ENCODE measurements at places on chromosomes 13 and 19.

GRCh38 chr19:47729799-47730520 lies 15.4 kb upstream of the NOP53 start:
- DNase-seq, result no peak

DNA sequence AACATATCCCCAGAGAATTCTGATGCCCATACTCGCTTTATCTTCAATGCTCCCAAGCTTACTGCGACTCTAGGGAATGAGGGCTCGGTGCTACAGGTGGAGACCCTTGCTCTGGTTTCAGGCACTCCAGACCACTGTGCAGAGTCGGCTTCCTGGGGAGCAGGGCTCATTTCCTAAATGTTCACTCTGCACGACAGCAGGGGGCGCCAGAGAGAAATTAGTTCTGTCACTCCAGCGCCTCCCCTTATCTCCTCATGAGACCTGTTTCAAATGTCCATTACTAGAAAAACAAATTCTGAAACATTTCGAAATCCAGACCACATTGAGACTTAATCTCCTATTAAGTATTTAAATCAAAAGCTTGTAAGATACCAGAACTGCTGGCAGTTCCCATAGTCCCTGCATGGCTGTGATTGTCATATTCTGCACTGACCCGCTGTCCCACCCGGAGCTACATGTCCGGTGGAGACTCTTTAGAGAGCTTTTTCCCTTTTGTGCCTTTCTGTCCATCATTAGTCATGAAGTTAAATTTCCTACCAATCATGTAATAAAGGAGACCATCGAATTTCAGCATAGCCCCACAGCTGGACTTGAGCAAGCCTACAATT lies 22.4 kb downstream of the EPSTI1 start:
- peak; percentile 45 for DNase-seq

DNA sequence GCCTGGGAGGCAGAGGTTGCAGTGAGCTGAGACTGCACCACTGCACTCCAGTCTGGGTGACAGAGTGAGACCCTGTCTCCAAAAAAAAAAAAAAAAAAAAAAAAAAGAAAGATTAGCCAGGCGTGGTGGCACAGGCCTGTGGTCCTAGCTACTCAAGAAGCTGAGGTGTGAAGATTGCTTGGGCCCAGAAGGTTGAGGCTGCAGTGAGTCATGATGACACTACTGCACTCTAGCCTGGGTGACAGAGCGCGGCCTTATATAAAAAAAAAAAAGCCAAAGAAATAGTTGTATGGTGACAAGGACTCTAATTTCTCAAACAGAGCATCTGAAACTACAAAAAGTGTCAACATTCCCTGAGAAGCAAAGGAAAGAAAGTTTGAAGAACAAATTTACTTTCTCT lies 3.4 kb downstream of the PBX4 start:
- no peak for DNase-seq

- no peak for DNase-seq
Observed at GRCh38 chr13:78401873-78402707, 201.3 kb downstream of the POU4F1 start.

DNA sequence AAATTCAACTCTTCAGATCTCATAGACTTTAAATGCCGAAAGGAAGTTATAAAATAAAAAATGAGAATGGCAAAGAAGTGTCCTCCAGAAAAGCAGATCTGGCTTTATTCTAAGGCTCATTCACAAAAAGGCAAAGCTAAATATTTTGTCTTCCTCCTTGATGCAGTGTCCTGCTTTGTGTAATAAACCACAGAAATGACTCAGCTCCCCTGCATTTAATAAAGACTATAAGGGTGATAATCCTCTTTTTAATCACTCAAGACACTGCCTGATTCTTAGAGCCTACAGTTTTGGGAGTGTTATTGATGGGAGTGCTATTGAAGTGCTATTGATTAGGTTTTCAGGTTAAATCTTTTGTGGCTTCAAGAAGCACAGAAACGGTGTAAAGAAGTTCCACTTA lies 482.0 kb downstream of the PCDH20 start:
- DNase-seq, result no peak

- DNase-seq, result no peak
Observed at GRCh38 chr13:86714495-86714894, 915.3 kb upstream of the SLITRK6 start.

DNA sequence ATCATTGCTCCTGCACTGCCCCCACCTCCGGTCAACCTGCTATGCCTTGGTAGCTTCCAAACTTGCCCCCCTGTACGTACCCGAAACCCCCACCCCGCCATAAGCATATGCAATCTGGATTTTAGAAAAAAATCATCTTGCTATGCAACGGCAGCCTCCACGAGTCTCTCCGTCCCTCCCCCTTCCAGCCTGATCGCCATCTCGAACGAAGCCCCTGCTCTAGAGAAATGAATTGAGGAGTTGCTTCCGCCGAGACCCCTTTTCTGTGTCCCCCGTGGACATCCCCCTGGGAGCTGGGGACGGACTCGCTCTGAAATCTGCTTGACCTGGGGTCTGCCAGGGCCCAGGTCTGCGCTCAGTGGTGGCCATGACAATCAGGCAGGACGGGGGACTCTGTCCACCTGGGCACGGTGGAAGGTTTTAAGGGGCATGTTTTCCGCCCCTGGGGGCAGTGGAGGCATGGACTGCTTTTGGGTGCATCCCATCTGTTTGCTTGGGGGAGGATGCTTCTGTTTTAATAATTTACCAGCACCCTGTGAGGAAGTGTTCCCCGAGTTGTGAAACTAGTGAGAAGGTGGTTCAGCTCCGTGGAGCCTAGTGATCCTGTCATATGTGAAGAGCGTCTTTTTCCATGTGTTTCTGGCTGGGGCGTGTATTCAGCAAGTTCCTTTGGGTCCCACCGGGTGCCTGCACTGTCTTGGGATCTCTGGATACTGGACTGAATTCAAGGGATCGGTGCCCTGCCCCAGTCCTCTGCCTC lies 1.0 kb downstream of the KDM4B start:
- DNase-seq, result no peak

DNA sequence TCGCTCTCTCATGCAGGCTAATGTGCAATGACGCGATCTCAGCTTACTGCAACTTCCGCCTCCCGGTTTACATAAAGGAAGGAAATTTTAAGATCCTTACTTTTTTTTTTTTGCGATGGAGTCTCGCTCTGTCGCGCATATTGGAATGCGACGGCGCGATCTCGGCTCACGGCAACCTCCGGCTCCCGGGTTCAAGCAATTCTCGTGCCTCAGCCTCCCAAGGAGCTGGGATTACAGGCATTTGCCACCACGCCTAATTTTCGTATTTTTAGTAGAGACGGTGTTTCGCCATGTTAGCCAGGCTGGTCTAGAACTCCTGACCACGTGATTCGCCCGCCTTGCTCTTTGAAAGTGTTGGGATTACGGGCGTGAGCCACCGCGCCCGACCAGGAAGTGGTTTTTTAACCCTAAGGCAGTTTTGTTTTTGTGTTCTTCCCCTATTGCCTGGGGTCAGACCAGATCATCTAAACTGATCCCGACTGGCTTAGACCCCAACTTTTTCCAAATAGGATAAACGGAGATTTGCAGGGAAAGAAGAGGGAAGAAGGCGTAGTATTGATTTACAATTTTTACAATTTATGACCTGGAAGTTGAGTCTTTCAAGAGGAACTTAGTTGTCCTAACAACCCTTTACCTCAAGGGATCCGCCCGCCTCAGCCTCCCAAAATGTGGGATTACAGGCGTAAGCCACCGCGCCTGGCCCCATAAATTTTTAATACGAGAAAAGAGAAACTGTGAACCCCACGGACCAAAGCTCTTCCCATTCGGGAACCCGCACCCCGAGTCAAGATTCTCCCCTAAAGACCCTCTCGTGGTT lies 142.0 kb downstream of the ZNF737 start:
- peak; percentile 75 for DNase-seq

DNA sequence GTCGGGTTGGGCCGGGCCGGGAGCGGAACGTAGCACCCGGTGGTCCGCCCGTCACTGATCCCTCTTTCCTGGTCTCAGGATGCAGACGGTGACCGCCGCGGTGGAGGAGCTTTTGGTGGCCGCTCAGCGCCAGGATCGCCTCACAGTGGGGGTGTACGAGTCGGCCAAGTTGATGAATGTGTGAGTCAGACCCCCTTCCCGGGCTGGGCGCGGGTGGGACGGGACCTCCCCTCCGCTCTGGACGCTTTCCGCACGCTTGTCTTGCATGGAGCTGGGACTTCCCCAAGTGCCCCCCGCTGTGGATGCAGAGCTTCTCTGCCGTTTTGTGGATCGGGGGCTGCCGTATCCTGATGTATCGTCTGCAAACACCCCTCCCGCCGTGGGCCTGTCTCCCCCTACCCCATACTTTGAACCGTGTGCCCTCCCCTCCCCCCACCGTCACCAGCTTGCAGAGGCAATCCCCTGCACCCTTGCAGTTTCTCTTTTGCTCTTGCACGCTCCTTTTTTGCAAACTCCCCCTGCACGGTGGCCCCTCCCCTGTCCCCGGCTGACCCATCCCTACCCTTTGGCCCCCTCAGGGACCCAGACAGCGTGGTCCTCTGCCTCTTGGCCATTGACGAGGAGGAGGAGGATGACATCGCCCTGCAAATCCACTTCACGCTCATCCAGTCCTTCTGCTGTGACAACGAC lies 669 bp downstream of the GADD45B start:
- DNase-seq, result no peak

- DNase-seq, result no peak
Observed at GRCh38 chr13:97249796-97250495, 27.8 kb downstream of the MBNL2 start.

DNA sequence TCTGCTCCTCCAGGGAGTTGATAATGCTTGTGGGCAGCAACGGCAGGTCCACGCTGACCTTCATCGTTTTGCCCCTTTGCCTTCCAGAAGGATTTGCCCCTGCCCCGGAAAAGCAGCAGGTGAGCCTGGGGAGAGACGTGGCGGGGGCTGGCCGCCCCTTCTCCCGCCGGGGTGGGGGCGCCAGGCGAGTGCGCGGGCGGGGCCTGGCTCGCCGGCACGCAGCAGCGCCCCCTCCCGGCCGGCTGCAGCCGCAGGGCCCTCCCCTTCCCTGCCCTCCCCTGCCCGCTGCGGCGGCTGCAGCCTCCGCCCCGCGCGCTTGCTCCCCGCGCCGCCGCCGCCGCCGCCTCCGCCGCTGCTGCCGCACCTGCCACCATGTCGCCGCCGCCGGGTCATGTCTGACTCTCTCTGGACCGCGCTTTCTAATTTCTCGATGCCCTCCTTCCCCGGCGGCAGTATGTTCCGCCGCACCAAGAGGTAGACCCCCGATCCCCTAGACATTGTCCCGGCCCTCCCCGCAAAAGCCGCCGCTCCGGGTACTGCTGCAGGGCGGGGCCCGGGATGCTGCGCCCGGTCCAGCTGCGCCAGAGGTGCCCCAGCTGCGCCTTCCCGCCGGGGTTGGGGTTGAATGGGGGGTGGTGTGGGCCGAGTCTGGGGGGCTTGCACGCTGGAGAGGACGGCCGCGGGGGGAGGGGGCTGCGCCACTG lies at the start of gene MAST1:
Gene MAST1 (plus strand): TSS at position 334 of the 704 bp plus-strand sequence. CDS start 58 bp downstream, at position 392.
- DNase-seq, result no peak

- no peak for DNase-seq
Observed at GRCh38 chr13:22018076-22018835, 347.4 kb downstream of the FGF9 start.

GRCh38 chr19:46900341-46900740 lies 39.5 kb downstream of the ARHGAP35 start:
- DNase-seq, result no peak

GRCh38 chr13:75494491-75494890 lies 12.5 kb upstream of the TBC1D4 start:
- no peak for DNase-seq

DNA sequence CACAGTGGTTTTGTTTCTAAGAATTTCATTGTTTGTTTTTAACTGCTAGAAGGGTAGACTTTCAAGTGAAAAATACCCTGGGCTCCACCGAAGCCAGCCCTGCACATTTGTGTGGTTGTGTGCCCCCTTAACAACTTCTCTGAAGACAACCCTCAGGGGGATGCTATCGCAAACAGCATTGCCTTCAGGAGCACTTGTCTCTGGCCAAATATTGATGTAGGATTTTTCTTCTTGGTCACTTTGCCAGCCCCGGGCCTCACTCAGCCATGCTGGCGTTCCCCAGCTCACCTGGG lies 69.2 kb upstream of the SERP2 start:
- DNase-seq, result no peak

GRCh38 chr19:14954071-14954655 lies 12.9 kb downstream of the OR7C2 start:
- DNase-seq, result no peak

GRCh38 chr19:518598-519231 lies 11.4 kb downstream of the TPGS1 start:
- DNase-seq, result peak; percentile 62

GRCh38 chr13:93948162-93948922 lies 531.1 kb downstream of the DCT start:
- no peak for DNase-seq

DNA sequence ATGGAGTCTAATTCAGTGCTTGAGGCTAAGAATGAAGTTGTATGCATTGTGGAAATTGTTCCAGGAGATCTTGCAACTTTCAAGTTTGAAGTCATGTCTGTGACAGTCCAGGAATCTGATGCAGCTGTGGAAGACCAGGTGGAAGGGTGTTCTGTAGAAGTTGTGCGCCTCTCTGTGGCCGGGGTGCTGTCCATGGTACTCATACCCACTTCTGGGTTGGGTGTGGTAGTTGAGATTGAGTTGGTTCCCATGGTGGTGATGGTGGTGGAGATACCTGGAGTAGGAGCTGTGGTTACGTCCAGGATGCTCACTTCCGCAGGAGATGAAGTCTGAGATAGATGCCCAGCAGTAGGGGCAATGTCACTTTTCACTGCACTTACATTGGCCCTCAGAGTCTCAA lies 44.3 kb downstream of the MUC16 start:
- no peak for DNase-seq

DNA sequence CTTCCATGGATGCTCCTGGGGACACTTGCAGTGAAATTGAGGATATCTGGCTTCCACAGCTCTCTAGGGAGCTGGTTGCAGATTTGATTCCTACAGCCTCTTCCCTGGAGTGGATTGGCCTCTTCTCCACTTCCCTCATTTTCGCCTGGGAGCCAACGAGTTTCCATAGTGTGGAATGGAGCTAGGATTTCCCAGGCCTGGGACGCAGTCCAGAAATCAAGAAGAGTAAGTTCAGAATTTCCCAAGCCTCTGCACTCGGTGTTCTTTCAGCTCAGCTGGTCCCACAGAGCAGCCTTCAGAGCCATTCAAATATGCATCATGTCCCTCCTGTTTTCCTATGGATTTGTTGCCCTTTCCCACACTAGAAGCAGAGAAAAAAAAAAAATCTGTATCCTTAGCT lies 68.2 kb downstream of the RAP2A start:
- peak; percentile 81 for DNase-seq

DNA sequence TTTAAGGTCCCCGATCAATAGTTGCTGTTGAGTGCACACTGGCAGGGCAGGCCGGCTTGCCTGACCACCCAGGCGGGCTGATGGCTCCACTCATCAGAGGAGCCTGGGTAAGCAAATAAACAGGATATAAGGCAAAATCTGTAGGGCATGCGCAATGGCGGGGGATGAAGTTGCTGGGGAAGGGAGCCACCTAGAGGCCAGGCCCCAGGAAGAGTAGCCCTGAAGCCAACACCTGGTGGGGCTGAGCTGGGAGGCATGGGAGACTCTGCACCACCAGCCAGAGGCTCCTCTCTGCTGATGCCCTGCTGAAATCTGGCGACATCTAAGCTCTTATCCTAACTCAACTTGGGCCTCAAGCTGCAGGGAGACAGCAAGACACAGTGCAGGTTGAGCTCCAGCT lies 324.3 kb downstream of the ZNF536 start:
- DNase-seq, result no peak
